LoVo (cell line): ENCODE measurements at places on chromosomes 11 and 22.
A peak's percentile ranks its signal among the peaks of the same experiment; 100 is the strongest.

GRCh38 chr11:114134870-114135269 is 75.4 kb downstream of the ZBTB16 start:
- DNase-seq, result no peak

- DNase-seq, result no peak
Observed at GRCh38 chr11:77403211-77403610, 70.7 kb downstream of the PAK1 start.

DNA sequence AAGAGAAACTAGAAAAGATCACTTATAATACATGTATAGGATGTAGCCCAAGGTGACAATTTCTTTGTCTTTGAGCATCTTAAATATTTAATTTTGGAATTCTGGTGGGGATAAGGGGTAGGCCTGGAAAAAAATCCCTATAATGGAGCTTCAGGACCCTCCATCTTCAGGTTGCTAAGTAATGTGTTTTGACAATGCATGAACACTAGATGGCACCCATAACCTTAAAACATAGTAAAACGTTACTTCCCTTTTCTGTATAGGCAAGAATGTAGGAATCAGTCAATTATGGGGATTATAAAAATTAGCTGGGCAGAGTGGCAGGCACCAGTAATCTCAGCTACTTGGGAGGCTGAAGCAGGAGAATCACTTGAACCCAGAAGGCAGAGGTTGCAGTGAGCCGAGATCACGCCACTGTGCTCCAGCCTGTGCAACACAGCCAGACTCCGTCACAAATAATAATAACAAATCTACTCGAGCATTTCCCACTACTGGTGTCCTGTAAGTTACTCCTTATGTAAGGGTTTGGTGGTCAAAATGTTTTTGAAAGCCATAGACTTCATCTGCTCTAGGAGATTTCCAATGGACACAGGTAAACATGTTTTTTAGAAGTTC is 541.9 kb upstream of the CCDC90B start:
- peak; percentile 13 for DNase-seq

DNA sequence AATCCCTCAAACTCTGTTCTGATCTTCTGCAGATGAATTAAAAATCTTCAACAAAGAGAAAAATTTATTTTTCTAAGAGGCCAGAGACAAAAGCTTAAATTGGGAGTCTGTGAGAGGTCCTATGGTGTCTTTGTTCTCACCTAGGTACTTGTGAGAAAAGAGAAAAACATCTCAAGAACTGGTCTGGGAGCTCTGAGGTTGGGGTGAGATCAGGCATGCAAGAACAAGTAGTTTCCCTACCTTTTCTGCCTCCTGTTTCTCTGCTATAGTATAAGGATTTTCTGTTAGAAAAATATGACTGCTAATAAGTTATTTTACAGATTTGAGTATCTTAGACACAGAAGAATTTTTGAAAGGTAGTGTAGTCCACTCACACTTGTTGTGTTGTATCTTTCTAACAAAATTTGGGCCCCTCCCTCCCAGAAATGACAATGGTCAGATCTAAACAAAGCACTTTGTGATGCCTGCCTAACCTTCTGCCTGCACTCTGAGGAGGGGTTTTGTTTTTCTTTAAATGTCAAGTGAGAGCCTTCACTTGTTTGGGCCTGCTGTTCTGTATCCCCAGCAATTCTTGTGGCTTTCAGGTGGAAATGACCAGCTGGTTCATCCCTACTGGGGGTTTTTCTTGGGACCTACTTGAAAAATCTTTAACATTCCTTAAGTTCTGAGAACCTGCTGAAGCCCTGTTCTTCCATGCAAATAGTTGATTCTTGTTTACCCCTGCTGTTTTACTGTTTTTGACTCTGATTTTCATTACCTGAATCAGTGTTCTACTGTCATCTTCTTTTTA is 13.6 kb upstream of the OR51S1 start:
- DNase-seq, result no peak

DNA sequence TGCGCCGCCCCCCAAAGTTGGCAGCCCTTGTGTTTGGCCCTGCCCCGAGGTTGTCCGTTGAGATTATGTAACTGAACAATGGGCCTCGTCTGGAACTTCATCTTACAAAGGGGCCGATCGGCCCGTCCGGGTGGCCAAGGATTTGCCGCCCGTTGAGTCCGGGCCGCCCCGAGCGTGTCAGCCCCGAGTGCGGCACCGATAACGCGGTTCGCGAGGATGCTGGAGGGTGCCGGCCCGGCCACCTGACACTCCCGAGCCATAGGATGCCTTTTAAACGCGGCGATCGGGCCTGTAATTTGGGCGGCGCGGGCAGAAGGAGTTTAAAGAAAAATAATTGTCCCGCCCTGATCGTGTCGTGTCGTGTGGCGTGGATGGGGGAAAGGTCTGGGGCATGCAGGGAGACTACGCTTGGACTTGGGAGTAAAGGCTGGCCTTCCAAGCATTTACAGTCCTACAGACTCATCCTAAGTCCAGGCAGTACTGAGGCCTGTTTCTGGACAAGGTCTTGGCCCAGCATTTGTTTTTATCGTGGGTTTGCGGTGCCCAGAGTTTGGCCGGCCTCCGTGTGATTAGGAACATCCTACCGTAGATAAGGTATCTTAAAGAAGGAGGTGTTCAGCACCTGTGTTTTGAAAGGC is 1.3 kb downstream of the WEE1 start:
- no peak for DNase-seq

GRCh38 chr11:73248526-73249185 is 23.5 kb upstream of the P2RY6 start:
- no peak for DNase-seq

- no peak for DNase-seq
Observed at GRCh38 chr22:27715106-27715505, 86.5 kb downstream of the MN1 start.

- no peak for DNase-seq
Observed at GRCh38 chr11:133019545-133020371, 512.5 kb downstream of the OPCML start.

GRCh38 chr11:125332821-125333220 is 163.2 kb downstream of the FEZ1 start:
- no peak for DNase-seq

DNA sequence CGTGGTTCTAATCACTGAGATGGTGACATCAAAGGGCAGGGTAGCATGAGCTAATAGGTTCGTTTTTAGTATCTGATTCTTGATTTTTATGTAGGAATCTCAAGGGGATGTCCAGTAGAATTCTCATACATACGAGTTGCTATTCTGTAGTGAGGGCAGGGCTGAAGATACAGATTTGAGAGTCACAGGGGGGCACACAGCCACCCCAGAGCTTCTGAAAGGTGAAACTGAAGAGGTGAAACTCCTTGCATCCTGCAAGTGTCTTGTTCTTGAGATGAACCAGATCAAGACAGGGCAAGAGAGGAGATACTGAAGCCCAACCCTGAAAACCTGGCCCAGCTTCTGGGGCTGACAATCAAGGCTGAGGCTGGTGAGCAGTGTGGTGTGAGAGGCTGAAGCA is 35.6 kb upstream of the TMEM123 start:
- DNase-seq, result no peak

- no peak for DNase-seq
Observed at GRCh38 chr11:71387200-71387599, 61.0 kb downstream of the DHCR7 start.

DNA sequence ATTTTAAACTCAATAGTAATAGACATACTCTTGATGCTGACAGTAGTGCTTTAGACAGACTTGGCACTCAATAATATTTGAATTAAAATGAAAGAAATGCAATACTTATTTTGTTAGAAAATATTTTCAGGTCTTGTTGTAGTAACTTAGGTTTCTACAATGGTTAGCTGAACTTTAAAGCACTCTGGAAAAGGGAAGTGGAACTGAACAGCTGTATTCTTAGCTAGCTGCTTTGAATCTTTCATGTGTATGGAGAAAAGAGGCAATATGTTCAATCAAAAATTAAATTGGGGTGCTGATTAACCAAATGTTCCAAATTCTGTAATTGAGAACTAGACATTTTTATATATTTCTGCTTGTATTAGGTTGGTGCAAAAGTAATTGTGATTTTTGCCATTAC is 517.9 kb upstream of the RAG2 start:
- DNase-seq, result no peak
